ENCODE measurements at places on chromosomes 16 and 17. TPM values are rescaled to one million over a fixed set of nuclear protein-coding genes. Genes with fewer than 3 reads are reported as not detected.
A peak's percentile ranks its signal among the peaks of the same experiment; 100 is the strongest.

DNA sequence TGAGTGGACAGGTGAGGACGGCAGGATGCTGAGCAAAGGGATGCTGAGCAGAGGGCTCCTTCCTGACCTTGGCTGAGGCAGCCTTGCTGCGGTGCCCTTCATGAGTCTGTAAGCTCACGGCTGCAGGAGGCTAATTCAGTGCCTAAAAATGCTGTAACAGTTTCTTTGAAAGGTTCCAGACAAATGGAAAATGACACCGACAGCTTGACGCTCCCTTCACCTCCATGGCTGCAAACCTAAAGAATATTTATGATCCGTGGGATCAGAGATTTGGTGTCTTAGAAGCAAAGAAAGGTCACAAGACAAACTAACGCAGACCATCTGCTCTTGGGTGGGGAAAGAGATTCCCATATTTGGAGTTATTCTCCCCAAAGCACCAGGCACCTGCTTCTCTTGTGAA, 28.0 kb downstream of the TOM1L2 start:
- H3K36me3 ChIP-seq: no peaks in the 10 kb centered on the region
- H3K4me3 ChIP-seq: no peak overlapping the region
- peaks cover 16% of the 10 kb centered on the region for H3K4me1 ChIP-seq
- no peak overlapping the region for H3K27ac ChIP-seq
- no peak for DNase-seq

The KRT9 gene
- not detected for polyA plus RNA-seq

The TPPP3 gene
- not detected for polyA plus RNA-seq

The SLFN11 gene
- polyA plus RNA-seq: 11.0 TPM

The ROGDI gene
- 7.5 TPM for polyA plus RNA-seq

GRCh38 chr17:4744999-4745969, 5.6 kb upstream of the CXCL16 start:
- peaks cover 61% of the 10 kb centered on the region for H3K27me3 ChIP-seq
- no peaks in the 10 kb centered on the region for H3K36me3 ChIP-seq
- no peak overlapping the region for H3K4me3 ChIP-seq

The PRR11 gene
- not detected for polyA plus RNA-seq

The CDR2L gene
- not detected for polyA plus RNA-seq

The UNC45B gene
- polyA plus RNA-seq: not detected

The TMED6 gene
- not detected for polyA plus RNA-seq

- H3K36me3 ChIP-seq: no peaks in the 10 kb centered on the region
- no peak overlapping the region for H3K27ac ChIP-seq
- no peaks in the 10 kb centered on the region for H3K27me3 ChIP-seq
These were observed 20.3 kb downstream of the HASPIN start for GRCh38 chr17:3744014-3744413.

DNA sequence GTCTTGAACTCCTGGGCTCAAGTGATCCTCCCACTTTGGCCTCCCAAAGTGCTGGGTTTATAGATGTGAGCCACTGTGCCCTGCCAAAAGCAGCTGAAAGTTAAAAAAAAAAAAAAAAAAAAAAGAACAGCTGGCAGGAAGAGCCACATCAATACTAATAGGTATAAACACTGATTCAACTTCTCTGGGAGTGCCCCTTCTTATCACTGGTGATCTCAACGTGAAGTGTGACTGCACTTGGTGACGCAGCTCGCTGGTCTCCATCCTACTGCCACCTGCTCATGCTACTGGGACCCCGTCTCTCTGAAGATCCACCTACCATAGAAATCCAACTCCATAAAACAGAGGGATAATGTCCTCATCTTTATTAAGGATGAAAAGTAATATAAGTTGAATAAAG, 40.8 kb downstream of the RNF157 start:
- no peak overlapping the region for H3K27ac ChIP-seq
- H3K4me1 ChIP-seq: peaks cover 4% of the 10 kb centered on the region
- DNase-seq: no peak
- no peaks in the 10 kb centered on the region for H3K27me3 ChIP-seq
- no peaks in the 10 kb centered on the region for H3K36me3 ChIP-seq
- H3K4me3 ChIP-seq: no peak overlapping the region

DNA sequence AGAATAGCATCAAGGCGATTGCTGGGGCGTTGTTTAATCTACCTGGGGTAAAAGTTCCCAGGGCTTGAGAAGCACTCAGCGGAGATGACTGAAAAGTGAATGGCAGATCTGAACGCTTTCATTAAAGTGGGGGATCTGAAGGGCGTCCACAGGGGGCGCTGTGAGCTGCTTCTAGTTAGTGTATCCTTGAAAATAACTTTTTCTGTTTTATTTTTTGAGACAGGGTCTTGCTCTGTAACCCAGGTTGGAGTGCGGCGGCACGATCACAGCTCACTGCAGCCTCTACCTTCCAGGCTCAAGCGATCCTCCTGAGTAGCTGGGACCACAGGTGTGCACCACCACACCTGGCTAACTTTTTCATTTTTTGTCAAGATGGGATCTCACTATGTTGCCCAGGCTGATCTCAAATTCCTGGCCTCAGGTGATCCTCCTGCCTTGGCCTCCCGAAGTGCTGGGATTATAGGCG, 360.4 kb downstream of the SEC14L1 start:
- no peak overlapping the region for H3K4me3 ChIP-seq
- peaks cover 15% of the 10 kb centered on the region for H3K36me3 ChIP-seq
- DNase-seq: no peak
- H3K27ac ChIP-seq: no peak overlapping the region

DNA sequence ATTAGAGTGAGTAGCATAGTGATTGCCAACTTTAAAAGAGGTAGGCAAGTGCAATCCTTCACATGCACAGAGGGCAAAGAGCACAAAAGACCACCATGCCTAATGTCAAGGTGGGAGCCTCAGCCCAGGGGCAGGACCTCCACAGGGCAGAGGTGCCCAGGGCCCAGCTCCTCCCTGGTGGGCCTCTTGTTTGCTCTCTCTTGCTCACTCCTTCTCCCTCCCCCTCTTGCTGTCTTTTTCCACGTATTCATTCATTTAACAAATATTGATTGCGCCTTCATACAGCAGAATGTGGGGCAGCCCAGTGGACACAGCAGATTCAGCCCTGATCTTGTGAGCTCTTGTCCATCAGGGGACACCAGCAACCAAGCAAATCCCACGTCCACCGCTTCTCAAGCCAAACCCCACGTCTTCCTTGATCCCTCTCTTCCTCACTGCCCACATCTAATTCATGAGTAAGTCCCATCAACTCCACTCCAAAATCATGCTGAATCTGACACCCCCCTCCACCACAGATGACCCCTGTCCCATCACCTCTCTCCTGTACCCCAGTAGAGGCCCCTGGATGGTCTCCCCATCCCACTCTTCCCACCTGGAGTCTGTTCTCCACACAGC, 44.1 kb upstream of the RPL38 start:
- no peak overlapping the region for H3K27ac ChIP-seq
- no peak overlapping the region for H3K4me3 ChIP-seq
- H3K4me1 ChIP-seq: no peaks in the 10 kb centered on the region
- H3K36me3 ChIP-seq: no peaks in the 10 kb centered on the region

DNA sequence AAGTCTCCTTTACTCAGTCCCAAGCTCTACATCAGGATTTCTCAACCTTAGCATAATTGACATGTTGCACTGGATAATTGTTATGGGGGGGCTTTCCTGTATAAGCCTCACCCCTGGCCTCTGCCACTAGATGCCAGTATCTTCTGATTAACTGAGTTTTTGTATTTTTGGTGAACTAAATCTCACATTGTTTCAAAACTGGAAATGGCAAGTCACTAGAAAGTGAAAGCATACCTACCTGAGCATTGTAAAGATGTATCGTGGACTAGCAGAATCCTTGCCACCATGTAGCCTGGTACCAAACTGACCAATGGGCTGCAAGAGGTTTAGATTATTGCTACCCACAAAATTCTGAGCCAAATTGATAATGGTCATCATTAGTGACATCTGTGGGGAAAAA, 15.0 kb downstream of the TOP2A start:
- H3K27ac ChIP-seq: no peak overlapping the region
- no peaks in the 10 kb centered on the region for H3K27me3 ChIP-seq
- no peak for DNase-seq
- H3K4me3 ChIP-seq: no peak overlapping the region

- H3K4me1 ChIP-seq: peaks cover 20% of the 10 kb centered on the region
- H3K27ac ChIP-seq: peak overlapping the region; percentile 72
- no peak overlapping the region for H3K4me3 ChIP-seq
- no peaks in the 10 kb centered on the region for H3K27me3 ChIP-seq
These were observed 62.3 kb downstream of the RAI1 start for GRCh38 chr17:17743391-17744112.

GRCh38 chr16:78116946-78117345, 17.5 kb downstream of the WWOX start:
- H3K4me3 ChIP-seq: no peak overlapping the region
- H3K4me1 ChIP-seq: no peaks in the 10 kb centered on the region
- peaks cover 32% of the 10 kb centered on the region for H3K36me3 ChIP-seq
- no peak overlapping the region for H3K27ac ChIP-seq
- H3K27me3 ChIP-seq: no peaks in the 10 kb centered on the region

- peaks cover 17% of the 10 kb centered on the region for H3K36me3 ChIP-seq
- H3K4me1 ChIP-seq: no peaks in the 10 kb centered on the region
- no peak overlapping the region for H3K4me3 ChIP-seq
- H3K27ac ChIP-seq: no peak overlapping the region
These were observed 49.8 kb upstream of the METRNL start for GRCh38 chr17:83029571-83029970.

The SPHK1 gene
- polyA plus RNA-seq: not detected

The NSRP1 gene
- 30.3 TPM for polyA plus RNA-seq

The CASKIN2 gene
- polyA plus RNA-seq: not detected

The RAB40B gene
- polyA plus RNA-seq: 2.1 TPM

The WRAP53 gene
- polyA plus RNA-seq: 13.5 TPM

- no peak overlapping the region for H3K27ac ChIP-seq
- H3K4me1 ChIP-seq: no peaks in the 10 kb centered on the region
- no peak for DNase-seq
- H3K4me3 ChIP-seq: no peak overlapping the region
- H3K36me3 ChIP-seq: no peaks in the 10 kb centered on the region
These were observed 19.0 kb upstream of the TUBG2 start for GRCh38 chr17:42640121-42640520.

DNA sequence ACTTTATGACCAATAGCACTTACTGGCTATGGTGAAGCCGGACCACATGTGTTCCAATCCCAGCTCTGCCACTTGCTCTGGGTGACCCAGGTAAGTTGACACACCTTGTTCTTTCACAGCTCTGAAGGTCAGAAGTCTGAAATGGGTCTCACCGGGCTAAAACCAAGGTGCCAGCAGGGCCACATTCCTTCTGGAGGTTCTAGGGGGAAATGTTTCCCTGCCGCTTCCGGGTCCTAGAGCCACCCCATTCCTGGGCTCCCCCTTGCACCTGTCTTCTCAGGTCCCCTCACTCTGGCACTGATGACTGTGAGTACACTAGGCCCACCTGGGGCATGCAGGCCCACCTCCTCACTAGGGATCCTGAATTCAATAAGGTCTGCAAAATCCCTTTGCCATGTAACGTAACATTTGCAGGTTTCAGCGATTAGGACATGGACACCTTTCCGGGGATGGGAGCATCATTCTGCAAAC, 11.4 kb downstream of the USP7 start:
- peaks cover 63% of the 10 kb centered on the region for H3K4me1 ChIP-seq
- DNase-seq: no peak
- H3K27me3 ChIP-seq: no peaks in the 10 kb centered on the region
- H3K27ac ChIP-seq: peak overlapping the region; percentile 84
- H3K4me3 ChIP-seq: peak overlapping the region; percentile 88

DNA sequence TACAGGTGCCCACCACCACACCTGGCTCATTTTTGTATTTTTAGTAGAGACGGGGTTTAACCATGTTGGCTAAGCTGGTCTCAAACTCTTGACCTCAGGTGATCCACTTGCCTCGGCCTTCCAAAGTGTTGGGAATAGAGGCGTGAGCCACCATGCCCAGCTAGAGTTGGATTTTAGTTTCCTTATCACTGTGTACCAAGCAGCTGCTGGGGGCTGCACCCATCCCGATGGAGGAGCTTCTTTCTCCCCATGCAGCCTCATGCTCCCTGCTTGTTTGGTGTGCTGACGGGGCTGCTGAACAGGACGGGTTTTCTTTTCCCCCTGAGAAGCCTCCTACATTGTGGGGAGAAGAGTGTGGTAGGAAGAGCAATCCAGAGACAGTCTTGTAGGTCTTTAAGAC, 173.2 kb downstream of the LGALS9B start:
- no peak for DNase-seq
- no peaks in the 10 kb centered on the region for H3K4me1 ChIP-seq
- H3K27ac ChIP-seq: no peak overlapping the region
- H3K27me3 ChIP-seq: no peaks in the 10 kb centered on the region

The CCL16 gene
- not detected for polyA plus RNA-seq

The OR1F1 gene
- polyA plus RNA-seq: not detected

The HOXB9 gene
- polyA plus RNA-seq: not detected

DNA sequence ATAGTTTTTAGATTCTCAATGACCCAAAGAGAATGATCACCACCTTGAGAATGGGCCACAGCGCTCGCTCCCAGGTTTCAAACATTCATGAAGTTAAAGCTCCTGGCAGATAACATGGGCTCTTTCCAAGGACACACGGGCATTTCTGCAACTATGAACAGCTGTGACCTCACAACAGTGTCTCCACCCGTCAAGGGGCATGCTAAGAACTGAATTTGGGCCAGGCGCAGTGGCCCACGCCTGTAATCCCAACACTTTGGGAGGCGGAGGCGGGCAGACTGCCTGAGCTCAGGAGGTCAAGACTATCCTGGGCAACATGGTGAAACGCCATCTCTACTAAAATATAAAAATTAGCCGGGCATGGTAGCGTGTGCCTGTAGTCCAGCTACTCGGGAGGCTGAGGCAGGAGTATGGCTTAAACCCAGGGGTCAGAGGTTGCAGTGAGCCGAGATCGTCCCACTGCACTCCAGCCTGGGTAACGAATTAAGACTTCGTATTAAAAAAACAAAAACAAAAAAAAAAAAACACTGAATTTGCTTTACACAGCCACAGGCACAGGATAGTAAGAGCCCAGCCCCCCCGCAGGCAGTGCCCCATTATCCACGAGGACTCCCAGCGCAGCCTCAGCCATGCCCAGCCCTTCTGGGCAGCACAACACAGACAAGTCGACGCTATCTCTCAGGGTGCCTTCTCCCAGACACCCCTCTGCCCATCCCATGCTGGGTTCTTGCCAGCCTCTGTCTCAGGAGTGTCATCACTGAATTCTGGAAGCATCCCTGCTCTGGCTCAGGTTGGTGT, 7.2 kb downstream of the USP7 start:
- no peak for DNase-seq
- peaks cover 90% of the 10 kb centered on the region for H3K4me1 ChIP-seq
- H3K27ac ChIP-seq: no peak overlapping the region
- H3K27me3 ChIP-seq: no peaks in the 10 kb centered on the region
- H3K4me3 ChIP-seq: peak overlapping the region; percentile 61

- no peaks in the 10 kb centered on the region for H3K36me3 ChIP-seq
- H3K27me3 ChIP-seq: peaks cover 32% of the 10 kb centered on the region
- DNase-seq: no peak
- no peak overlapping the region for H3K4me3 ChIP-seq
These were observed 4.7 kb upstream of the GPRC5C start for GRCh38 chr17:74427048-74427762.
